CD8-positive, alpha-beta T cell (primary cell): ENCODE measurements at places on chromosomes 5 and 9. TPM values are rescaled to one million over a fixed set of nuclear protein-coding genes. Genes with fewer than 3 reads are reported as not detected.

DNA sequence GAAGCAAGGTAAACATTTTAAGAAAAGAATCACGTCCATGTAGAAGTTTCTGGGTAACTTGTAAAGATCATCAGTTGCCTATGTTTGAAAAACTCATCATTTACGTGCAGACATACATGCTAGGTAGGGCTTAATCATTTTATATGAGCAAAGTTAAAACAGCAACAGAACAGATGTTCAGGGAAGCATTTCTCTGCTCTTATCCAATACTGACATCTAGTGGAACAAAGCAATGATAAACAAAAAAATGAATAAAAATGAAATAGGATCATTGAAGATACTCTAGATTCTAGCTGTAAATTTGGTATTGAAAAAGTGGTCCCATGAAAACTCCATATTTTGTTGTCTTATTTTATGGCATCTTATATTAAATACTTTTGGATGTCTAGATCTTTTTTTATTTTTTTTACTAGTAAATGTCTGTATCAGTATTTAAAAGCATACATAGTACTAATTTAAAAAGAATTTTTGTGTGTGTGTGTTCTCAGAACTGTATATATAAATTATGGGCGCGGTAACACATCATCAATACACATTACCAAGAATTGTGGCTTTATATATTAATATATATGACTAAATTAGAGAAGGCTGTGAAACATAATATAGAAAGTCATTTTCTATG is 1050.2 kb downstream of the CDH12 start:
- DNase-seq, result no peak

DNA sequence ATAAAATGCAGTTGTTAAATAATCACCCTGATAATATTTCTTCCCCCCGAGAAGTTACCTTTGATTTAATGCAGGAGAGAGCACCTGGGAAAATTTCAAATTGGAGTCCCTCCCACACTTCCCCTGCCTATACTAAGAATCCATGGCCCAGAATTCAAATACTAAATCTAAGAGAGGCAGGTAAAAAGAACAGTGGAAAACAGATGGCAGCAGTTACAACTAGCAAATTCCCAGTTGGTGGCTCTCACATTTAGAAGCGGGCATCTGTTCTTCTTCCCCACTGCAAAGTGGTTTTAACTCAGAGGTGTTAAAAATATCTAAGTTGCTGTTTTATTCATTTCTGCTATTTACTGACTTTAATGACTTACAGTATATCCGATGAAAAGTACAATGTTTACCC is 210.4 kb upstream of the ELAVL2 start:
- DNase-seq, result no peak

- DNase-seq, result no peak
Observed at GRCh38 chr5:168720575-168720974, 141.4 kb upstream of the PANK3 start.

DNA sequence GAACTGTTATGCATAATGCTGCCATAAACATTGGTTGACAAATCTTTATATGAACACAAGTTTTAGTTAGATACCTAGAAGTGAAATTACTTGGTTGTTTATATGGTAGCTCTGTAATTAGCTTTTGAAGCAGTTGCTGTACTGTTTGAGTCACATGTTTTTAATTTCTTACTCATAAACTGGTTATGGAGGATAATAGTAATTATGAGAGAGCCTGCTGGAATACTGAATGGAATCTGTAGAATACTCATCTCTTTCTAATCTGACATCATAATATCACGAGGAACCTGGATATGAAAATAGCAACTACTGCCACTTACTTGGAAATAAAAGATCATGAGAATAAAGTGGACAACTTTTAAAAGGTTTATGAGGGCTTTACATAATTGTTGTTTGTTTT is 509.2 kb downstream of the CETN3 start:
- DNase-seq, result no peak

DNA sequence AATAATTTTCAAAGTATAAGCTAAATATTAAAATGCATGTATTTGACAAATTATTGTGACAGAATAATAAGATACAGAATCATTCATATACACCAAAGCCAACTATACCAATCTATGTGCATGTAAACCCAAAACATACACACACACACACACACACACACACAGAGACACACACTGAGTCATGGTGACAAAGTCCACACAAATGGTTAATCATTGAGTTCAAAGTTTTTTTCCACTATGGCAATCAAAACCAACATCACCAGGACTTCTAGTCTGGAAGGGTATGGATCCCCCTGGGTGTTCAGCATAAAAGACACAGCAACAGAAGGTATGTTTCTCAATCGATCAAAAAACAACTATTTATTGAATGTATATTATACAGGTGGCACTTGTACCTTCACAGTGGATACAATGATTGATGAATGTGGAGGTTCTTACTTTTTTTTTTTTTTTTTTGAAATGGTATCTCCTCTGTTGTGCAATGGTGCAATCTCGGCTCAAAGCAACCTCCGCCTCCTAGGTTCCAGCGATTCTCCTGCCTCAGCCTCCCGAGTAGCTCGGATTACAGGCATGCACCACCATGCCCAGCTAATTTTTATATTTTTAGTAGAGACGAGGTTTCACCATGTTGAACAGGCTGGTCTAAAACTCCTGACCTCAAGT is 137.0 kb downstream of the PDE4D start:
- DNase-seq, result no peak

- peak; percentile 26 for DNase-seq
Observed at GRCh38 chr9:129270205-129270604, 92.1 kb upstream of the IER5L start.

GRCh38 chr5:36239370-36240293 is 2.1 kb downstream of the NADK2 start:
- DNase-seq, result no peak

DNA sequence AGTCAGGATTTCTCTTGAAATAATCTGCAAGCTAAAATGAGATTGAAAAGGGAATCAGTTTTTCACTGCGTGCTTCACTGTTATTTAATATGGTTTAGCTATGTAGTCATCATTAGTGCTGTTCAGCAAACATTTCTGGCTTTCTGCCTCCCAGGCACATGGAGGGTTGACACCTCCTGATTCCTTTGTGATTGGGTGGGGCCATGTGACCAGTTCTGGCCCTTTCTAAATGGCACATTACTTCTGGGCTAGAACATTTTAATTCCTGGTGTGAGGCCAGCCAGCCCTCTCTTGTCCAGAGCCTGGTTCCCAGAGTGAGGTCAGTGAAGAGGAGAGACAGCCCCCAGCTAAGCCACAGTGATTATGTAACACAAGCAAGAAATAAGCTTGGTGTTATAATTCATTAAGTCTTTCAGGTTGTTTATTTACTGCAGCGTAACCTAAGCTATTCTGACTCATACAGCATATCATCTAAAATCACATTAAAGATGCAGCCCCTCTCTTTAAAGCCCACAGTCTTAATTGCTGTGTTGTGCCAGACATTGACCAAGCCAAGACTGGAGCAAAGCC is 17.4 kb upstream of the ARSI start:
- DNase-seq, result no peak

DNA sequence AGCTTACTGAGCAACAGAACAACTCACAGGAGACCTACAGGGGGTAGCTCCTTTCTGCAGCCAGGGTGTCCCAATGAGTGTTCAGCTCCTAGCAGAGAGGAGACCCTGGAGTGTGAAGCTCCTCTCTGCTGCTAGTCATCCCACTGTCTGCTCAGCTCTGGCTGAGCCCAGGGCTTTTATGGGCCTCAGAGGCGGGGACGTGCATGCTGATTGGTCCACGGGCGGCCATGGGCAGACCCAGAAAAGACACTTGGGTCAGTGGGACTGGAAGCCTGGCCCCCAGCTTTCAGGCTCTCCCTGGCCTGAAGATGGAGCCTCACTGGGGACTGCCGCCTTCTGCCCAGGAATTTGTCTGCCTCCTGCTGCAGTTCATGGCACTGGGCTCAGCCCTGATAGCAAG is 40.6 kb downstream of the TSPAN17 start:
- DNase-seq, result no peak

HOMER1 gene
- total RNA-seq, result 2.2 TPM
